KG1 (cell line): ENCODE measurements at places on chromosomes 2 and 18.

- no peak for DNase-seq
These were observed 42.1 kb upstream of the GALR1 start for GRCh38 chr18:77207540-77207939.

DNA sequence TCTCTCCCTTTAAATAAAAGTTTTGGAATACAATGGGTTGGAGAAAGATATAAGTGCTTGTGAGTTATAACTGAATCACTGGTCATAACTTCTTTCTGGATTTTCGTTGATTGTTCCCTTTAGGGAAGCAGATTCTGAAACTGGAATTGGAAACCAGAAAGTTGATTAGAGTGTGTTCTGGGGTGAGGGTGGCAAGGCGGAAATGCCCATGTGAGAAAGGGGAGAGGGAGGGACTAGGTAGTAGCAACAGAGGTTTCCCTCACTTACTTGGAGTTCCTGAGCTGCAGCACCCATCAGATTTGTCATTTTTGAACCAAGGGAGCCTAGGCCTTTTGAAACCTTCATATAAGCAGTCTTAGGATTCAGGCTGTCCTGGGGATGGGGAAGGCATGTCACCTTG is 453.4 kb downstream of the KCNJ3 start:
- no peak for DNase-seq

- DNase-seq = no peak
These were observed 561.1 kb downstream of the CNTNAP5 start for GRCh38 chr2:124586210-124586609.

DNA sequence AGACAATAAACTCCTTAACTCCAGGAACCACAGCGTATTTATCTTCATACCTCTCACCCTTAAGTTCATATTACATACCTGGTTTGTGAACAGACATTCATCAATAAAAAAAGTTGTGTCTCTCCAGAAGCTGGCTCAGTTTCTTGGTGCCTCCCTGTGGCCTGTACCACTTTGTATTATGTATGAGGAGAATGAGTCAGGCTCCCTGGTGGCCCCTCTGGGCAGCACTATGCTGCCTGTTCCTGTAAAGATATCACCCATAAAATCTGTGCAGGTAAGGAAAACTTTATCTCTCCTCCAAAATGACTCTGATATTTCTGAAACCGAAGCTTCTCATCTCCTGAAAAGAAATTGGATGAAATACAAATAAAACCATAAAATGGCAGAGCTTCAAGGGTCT is 198.4 kb upstream of the NT5C1B start:
- no peak for DNase-seq

GRCh38 chr2:216909541-216910210 is 49.8 kb upstream of the TNP1 start:
- no peak for DNase-seq

DNA sequence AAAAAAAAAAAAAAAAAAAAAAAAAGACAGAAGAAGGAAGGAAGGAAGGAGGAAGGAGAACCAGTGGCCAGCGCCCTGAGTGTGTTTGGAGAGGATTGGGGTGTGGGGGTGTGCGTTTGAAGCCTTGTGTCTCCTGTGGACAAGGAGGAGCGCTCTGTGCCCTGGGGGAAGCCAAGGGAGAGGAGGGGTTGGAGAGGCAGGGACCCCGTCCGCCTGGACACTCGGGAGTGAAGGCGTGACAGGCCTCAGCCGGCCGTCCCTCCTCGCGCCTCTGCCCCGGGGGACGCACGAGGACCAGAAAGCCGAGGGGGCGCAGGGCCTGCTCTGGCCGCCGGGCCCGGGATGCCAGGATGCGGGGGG is 44.9 kb downstream of the SERTAD2 start:
- DNase-seq = no peak

GRCh38 chr2:9373047-9373446 is 50.3 kb downstream of the ITGB1BP1 start:
- DNase-seq = no peak

DNA sequence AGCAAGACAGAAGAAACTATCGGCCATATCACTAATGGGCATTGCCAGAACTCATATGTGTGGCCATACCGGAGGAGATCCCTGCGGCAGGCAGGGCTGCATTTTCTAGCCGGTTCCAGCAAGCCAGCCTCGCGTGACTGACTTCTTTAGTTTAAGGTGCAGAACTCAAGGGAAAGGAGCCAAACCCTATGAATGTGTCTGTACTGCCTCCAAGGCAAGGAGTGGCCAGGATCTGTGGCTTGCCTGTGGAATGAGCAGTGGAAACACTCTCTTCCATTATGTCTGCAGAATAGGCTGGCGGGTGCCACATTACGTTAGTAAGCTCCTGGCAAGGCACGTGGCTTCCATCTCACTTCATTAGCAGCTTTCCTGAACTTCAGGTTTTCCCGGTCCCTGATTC is 137.6 kb downstream of the ATL2 start:
- DNase-seq = no peak

- DNase-seq = no peak
These were observed 114.9 kb downstream of the SPP2 start for GRCh38 chr2:234165421-234165820.

- no peak for DNase-seq
These were observed 176.9 kb upstream of the NABP1 start for GRCh38 chr2:191500884-191501560.

DNA sequence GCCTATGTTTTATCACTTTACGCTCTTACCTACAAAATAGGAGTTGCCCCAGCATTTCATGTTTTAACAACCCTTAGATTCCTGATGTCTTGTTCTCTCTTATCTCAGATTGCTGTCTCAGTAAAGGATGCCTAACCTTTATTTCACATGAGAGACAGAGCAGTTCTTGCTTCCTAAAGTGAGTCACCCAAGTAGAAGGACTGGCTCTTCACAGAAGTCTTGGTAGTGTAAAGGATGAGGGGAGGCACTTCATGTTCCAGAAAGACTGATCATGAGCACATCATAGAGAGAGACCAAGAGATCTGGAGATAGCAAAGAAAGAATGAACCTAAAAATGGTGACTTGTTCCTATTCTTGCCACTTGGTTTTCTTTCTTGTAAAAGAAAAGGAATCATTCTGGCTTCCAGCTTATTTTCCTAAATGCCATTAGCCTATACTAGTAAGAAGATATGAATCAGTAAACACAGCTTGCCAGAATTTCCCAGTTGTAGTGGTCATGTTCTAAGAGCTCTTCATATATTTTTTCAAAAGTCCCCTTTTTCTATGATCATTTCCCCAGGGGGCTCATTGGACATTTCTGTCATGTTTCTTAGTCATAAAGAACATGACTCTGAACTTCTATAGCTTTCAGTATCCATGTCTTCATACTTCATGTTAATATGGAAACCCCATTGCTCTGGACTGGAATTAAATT is 54.9 kb downstream of the MAPRE2 start:
- DNase-seq = no peak

DNA sequence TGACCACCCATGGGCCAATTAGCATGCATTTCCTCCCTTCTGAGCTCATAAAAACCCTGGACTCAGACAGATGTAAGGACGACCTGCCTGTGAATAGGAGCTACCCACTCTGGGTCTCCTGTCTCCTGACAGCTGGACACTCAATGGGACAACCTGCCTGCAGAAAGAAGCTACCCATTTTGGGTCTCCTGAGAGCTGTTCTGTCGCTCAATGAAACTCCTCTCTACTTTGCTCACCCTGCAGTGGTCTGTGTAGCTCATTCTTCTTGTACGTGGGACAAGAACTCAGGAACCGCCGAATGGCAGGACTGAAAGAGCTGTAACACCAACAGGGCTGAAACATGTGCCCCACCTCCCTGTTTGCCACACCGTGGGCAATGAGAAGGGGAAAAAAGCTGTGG is 60.3 kb upstream of the DYNC1I2 start:
- no peak for DNase-seq

DNA sequence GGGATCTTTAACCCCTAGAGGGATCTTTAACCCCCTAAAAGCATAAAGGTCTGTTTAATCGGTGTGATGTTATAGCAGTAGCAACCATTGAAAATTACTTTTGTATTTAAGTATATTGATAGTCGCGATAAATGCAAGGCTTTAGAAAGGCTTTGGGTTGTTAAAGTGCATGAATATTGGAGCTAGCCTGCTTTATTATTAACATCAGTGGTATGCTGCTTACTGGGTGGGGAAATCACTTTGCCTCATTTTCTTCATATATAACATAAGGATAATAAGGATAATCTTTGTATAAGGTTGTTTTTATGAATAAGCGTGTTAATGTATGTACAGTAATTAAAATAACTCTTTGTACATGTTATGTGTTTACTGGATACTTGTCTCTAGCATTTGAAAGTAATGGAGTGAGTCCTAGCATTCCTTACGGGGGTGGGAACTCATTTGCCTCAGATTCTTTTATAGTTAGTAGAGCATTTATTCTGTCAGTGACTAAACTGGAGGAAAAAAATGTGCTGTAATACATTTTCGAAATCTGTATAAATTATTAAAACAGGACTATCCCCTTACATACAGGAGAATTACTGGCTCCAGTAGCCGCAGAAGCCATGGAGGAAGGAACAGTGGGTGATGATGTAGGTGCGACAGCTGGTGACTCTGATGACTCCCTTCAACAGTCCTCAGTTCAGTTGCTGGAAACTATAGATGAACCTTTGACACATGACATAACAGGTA is 122.2 kb downstream of the BIRC6 start:
- no peak for DNase-seq

DNA sequence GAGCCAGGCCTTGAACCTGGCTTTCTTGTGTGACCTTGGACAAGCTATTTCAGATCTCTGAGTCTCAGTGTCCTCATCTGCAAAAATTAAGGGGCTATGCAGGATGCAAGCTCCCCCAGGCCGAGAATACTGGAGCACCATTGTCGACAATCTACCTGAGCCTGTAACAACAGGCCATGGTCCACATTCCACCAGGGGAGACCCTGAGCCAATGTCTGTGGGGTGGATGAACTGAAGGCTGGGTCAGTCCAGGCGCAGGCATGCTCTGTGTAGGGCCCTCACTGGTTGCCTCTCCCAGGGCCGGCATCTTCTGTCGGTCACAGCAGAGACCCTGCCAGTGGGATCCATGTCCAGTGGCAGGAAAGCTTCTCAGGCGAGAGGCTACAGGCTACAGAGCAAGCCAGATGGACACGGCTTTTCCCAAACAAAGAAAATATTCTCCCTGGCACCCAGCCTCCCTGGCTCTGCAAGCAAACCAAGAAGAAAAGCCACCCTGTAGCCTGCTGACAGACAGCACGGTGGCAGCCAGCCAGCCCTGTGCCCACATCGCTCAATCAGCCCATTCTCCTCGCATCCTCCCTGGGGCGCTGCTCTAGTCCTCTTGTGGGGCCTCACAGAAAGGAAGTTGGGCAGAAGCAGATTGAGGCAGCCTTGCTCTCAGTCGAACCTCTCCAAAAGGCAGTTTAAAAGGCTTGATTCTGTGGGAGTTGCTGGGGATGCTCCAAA is 48.7 kb upstream of the FZD7 start:
- peak; percentile 76 for DNase-seq

- no peak for DNase-seq
These were observed 43.6 kb downstream of the SANBR start for GRCh38 chr2:61109291-61109690.

DNA sequence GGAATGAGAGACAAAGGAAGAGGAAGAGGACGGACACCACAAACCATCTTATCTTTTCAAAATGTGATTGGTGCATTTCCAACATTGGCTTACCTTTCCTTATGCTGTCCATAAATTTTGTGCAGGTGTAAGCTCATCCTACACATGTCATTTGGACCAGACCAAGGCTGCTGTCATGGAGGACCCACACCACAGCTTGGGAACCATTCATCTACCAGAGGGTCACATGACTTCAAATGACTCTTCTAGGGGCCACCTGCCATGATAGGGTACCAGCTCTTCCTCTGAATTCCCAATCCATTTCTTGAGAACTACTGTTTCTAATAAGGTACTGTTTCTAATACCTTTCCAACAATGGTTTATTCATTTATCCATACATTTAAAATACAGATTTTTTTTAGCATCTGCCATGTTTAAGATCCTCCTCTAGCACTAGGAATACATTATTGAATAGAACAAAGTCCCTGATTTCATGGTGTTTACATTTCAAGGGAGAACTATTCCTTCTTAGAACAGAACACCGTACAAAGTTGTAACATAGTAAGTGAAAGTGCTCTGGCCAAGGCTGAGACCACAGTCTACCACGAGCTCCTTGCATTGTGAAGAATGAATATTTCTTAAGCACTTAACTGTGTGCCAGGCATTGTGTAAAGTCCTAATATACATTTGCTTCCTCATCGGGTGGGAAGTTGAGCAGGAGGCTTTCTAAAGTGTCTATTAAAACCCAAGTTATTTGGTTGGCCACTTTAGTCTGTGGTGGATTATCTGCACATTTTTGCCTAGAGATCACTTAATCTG is 246.1 kb upstream of the FN1 start:
- no peak for DNase-seq

- DNase-seq = no peak
These were observed 33.3 kb downstream of the IL1R2 start for GRCh38 chr2:102025016-102025501.

GRCh38 chr2:228866781-228867180 is 404.3 kb downstream of the PID1 start:
- DNase-seq = no peak

DNA sequence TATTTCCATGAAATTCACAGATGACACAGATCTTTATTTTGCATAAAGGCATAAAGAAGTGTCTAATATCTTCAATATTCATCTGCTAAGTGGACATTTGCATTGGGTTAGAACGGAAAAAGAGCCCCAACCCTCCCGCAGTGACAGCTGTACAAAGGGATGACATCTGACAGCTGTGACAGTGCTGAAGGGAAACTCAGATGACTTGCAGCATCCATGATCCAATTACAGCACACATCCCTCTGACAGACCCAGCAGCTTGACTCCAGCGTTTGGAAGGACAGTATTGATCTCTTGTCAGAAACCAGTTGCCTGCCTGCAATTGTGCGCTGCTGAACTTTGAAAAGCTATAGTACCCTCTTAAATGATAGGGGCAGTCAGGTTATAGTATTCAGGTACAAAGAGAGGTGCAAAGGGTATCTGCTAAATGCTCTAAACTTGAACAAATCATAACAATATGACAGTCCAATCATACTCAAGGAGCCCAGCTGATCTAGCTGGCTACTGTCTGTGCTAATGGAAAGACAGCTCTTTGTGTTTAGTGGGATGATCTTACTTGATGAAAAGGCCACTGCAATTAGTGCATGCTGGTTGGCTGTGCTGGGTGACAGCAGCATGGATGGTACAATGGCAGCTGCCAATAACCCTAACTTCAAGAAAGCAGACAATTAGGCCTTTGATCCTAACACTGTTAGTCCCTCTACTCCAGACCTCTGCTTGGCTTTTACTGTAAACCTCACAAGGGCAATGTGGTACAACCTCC is 599.2 kb downstream of the NR4A2 start:
- DNase-seq = no peak

GRCh38 chr2:53646788-53647187 is 120.8 kb upstream of the CHAC2 start:
- DNase-seq = no peak

DNA sequence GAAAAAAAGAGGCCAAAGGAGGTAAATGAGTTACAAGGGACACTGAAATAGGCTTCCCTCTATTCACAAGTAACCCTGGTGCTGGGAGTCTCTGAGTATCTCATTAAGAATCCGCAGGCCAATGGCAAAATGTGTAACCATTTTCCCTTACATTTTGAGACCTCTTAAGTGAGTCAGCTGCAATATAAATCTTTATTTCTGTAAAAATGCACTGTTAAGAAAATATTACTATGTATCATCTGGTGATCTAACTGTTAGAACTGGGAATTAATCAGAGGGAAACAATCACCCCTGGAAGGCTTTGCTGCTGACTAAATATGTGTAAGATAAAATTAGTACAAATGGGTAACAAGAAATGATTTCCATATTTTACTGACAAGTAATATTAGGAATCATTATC is 483.1 kb upstream of the CHST9 start:
- DNase-seq = no peak
